Activated CD4-positive, alpha-beta T cell treated with anti-CD3 and anti-CD28 coated beads, Interleukin-2, amount 10 ng/mL, durations not matched to agents 24 days and 14 days (primary cell): ENCODE measurements at places on chromosomes 6 and 20.

- H3K27me3 ChIP-seq: peaks cover 35% of the 10 kb centered on the region
- H3K4me1 ChIP-seq: peaks cover 34% of the 10 kb centered on the region
- H3K36me3 ChIP-seq: peaks cover 9% of the 10 kb centered on the region
- H3K4me3 ChIP-seq: peak overlapping the region; percentile 83
These were observed 1.3 kb upstream of the CDYL start for GRCh38 chr6:4774715-4775493.

DNA sequence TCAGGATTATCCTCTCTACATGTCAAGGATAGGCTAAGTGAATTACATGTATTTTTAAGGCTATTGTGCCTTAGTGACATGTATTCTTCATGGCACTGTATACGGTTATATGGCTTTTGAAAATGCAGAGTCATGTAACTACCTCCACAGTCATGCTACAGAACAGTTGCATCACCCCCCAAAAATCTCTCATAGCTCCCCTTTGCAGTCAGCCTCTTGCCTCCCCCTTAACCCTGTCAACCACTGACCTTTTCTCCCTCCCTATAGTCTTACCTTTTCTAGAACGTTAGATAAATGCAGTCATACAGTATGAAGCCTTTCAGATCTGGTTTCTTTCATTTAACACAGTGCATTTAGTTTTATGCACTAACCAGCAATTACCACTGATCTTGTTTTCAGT is 10.3 kb upstream of the RNF24 start:
- H3K4me3 ChIP-seq: no peak overlapping the region
- no peak overlapping the region for H3K27ac ChIP-seq
- H3K27me3 ChIP-seq: peaks cover 52% of the 10 kb centered on the region
- peaks cover 7% of the 10 kb centered on the region for H3K4me1 ChIP-seq
- no peak for DNase-seq
- H3K36me3 ChIP-seq: no peaks in the 10 kb centered on the region

GRCh38 chr6:158666628-158667359 is 16.9 kb downstream of the SYTL3 start:
- H3K27me3 ChIP-seq: no peaks in the 10 kb centered on the region
- DNase-seq: no peak
- H3K4me3 ChIP-seq: no peak overlapping the region
- peaks cover 80% of the 10 kb centered on the region for H3K36me3 ChIP-seq
- no peak overlapping the region for H3K27ac ChIP-seq

- no peaks in the 10 kb centered on the region for H3K36me3 ChIP-seq
- DNase-seq: no peak
- no peak overlapping the region for H3K27ac ChIP-seq
- no peaks in the 10 kb centered on the region for H3K27me3 ChIP-seq
- no peaks in the 10 kb centered on the region for H3K4me1 ChIP-seq
- no peak overlapping the region for H3K4me3 ChIP-seq
These were observed 126.0 kb upstream of the PMEPA1 start for GRCh38 chr20:57835588-57836455.

DNA sequence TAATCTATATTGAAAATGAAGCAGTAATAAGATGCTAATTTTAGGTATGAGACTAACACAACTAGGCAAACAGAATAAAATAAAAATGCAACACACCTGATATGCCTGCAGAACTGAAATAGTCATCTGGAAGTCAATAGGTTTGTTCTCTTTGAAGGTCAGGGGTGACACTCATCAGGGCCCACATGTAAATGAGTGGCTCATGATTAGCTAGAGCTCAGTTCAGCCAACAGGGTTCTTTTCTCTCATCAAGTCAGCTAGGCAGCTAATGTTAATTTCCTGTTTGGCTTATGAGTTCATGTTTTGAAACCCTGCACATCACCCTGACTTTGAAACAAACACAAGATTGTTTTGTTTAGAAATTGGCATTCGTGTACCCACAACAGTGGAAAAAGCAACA is 23.8 kb downstream of the SMLR1 start:
- H3K4me1 ChIP-seq: peaks cover 12% of the 10 kb centered on the region
- H3K36me3 ChIP-seq: no peaks in the 10 kb centered on the region
- H3K27ac ChIP-seq: no peak overlapping the region
- H3K27me3 ChIP-seq: no peaks in the 10 kb centered on the region
- no peak for DNase-seq

- no peak for DNase-seq
- no peaks in the 10 kb centered on the region for H3K4me1 ChIP-seq
- no peaks in the 10 kb centered on the region for H3K36me3 ChIP-seq
- H3K27me3 ChIP-seq: peaks cover 24% of the 10 kb centered on the region
- no peak overlapping the region for H3K27ac ChIP-seq
- H3K4me3 ChIP-seq: no peak overlapping the region
These were observed 2.5 kb downstream of the CALHM4 start for GRCh38 chr6:116556065-116556464.

DNA sequence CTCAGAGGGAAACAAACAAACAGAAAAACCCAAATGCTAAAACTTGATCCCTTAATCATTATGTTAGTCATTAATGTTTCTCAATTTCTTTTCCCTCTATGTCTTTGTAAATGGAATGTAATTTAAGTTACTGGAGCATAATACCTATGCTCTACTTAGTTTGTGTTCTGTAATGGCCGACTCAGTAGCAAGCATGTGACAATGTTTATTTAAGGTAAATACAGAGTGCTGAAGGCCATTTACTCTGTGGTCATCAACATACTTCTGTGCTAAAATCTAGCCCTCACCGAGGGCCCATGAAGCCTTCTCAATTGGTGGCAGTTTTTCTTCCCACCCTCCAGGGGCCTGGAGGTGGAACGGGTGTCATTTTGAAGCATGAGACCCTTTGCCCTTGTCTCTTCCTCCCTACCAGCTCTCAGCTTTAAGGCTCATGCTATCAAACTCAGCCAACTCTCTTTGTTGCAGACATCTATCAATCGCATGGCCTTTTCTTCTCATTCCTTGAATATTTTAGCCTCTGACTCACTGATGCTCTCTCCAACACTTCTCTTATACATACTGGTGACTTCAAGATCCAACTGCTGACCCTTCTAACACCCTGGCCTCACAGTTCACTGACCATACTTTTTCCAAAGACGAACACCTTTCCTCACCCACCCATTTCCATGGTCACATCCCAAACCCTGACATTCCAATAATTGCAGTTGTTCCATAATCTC is 48.2 kb downstream of the STX7 start:
- H3K36me3 ChIP-seq: peaks cover 16% of the 10 kb centered on the region
- no peaks in the 10 kb centered on the region for H3K4me1 ChIP-seq
- H3K27me3 ChIP-seq: no peaks in the 10 kb centered on the region
- no peak overlapping the region for H3K4me3 ChIP-seq

GRCh38 chr6:126040826-126041225 is 54.5 kb downstream of the TRMT11 start:
- no peak overlapping the region for H3K4me3 ChIP-seq
- peaks cover 33% of the 10 kb centered on the region for H3K36me3 ChIP-seq
- no peaks in the 10 kb centered on the region for H3K4me1 ChIP-seq
- no peak for DNase-seq
- H3K27ac ChIP-seq: no peak overlapping the region

- no peak overlapping the region for H3K4me3 ChIP-seq
- no peaks in the 10 kb centered on the region for H3K4me1 ChIP-seq
- no peaks in the 10 kb centered on the region for H3K36me3 ChIP-seq
- H3K27ac ChIP-seq: no peak overlapping the region
- peaks cover 46% of the 10 kb centered on the region for H3K27me3 ChIP-seq
These were observed 43.3 kb downstream of the IL20RA start for GRCh38 chr6:137001299-137001976.

DNA sequence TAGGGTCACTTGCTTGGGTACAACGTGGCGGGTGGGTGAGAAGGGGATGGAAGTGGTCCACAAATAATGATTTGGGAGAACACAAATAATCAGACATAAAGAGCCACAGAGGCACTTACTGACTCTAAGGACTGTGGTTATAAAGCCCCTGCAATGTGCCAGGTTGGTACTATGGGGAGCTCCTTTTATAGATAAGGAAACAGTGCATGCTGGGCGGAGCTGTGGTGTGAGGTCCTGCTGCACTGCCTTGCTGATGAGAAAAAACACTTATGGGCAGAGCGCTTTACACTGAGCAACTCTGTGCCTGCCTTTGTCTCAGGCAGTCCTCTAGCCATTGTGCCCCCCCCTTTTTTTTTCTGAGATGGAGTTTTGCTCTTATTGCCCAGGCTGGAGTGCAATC is 29.1 kb upstream of the SCRT2 start:
- H3K36me3 ChIP-seq: no peaks in the 10 kb centered on the region
- peaks cover 11% of the 10 kb centered on the region for H3K27me3 ChIP-seq
- H3K4me1 ChIP-seq: no peaks in the 10 kb centered on the region
- no peak for DNase-seq

GRCh38 chr20:63378626-63379025 is 17.5 kb upstream of the CHRNA4 start:
- no peak for DNase-seq
- no peaks in the 10 kb centered on the region for H3K4me1 ChIP-seq
- peaks cover 6% of the 10 kb centered on the region for H3K27me3 ChIP-seq

DNA sequence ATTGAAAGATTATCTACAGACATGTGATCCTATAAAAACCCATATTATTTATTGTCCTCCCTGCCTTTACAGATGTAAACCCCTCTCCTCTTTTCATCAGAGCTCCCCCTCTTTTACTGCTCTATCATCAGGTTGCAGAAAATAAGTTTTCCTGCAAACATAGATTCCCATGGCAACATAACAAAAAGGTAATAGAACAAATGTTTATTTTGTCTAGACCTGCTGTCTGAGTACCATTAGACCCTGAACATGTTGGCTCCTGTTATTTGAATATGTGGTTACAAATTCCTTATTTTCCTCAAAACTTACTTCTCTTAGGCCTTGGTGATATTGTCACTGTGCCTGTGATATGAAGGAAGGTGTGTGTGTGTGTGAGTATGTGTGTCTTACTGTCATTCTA is 11.5 kb downstream of the MAPK14 start:
- peaks cover 9% of the 10 kb centered on the region for H3K36me3 ChIP-seq
- no peak overlapping the region for H3K4me3 ChIP-seq
- peaks cover 28% of the 10 kb centered on the region for H3K4me1 ChIP-seq
- H3K27ac ChIP-seq: no peak overlapping the region

DNA sequence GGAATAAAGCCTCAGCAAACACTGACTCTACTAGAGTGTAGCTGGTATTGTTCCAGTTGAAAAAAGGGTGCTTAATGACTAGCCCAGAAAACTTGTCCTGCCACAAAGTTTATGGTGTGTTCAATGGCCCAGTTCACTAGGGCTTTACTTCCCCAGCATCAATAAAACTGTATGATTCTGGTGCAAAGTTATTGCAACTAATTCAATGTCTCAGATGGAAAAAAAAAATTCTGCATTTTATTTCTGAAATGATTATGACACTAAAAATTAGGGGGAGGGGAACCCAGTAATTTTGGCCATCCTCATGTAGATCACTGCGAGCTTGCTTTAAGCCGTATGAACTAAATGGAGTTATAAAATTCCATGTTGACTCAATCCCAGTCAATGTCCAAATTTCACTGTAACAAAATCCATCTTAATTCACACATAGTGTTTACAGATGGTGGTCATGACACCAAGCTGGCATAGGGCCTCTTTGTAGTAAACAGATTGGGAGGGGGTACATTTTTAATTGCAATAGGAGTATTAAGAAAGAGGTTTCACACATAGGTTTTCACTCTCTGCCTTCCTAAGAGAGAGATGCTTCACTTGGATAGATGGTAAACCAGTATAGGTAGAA is 41.2 kb downstream of the PTPRK start:
- DNase-seq: no peak
- no peak overlapping the region for H3K27ac ChIP-seq
- peak overlapping the region; percentile 73 for H3K4me3 ChIP-seq

- H3K4me3 ChIP-seq: no peak overlapping the region
- H3K4me1 ChIP-seq: no peaks in the 10 kb centered on the region
- no peak for DNase-seq
- H3K27me3 ChIP-seq: peaks cover 37% of the 10 kb centered on the region
These were observed 117.6 kb downstream of the PERP start for GRCh38 chr6:137989664-137990063.

DNA sequence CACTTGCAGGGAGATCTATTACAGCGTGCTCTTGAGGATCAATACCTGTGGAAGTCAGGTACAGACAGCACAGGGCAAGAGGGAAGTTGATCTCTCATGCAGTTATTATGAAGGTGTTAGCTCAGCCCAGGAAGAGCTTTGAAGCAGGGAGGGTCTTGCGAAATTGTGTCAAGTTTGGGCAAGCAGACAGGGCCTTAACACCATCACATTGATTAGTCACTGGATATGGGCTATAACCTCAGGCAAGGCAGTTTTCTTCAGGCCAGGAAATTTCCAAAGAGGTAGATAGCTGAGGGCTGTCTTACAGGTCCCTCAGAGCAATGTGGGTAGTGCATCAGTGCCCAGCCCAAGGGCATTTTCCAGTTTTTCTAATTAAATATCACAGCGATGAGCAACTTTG is 643.8 kb downstream of the DHX35 start:
- no peaks in the 10 kb centered on the region for H3K4me1 ChIP-seq
- no peak overlapping the region for H3K4me3 ChIP-seq
- no peaks in the 10 kb centered on the region for H3K27me3 ChIP-seq
- DNase-seq: no peak

- no peaks in the 10 kb centered on the region for H3K4me1 ChIP-seq
- peaks cover 29% of the 10 kb centered on the region for H3K27me3 ChIP-seq
- H3K27ac ChIP-seq: no peak overlapping the region
These were observed 18.4 kb downstream of the POPDC3 start for GRCh38 chr6:105161421-105161820.

- no peak overlapping the region for H3K4me3 ChIP-seq
- no peak overlapping the region for H3K27ac ChIP-seq
- DNase-seq: no peak
- no peaks in the 10 kb centered on the region for H3K36me3 ChIP-seq
- no peaks in the 10 kb centered on the region for H3K4me1 ChIP-seq
These were observed 25.7 kb downstream of the MUC22 start for GRCh38 chr6:31035862-31036497.

DNA sequence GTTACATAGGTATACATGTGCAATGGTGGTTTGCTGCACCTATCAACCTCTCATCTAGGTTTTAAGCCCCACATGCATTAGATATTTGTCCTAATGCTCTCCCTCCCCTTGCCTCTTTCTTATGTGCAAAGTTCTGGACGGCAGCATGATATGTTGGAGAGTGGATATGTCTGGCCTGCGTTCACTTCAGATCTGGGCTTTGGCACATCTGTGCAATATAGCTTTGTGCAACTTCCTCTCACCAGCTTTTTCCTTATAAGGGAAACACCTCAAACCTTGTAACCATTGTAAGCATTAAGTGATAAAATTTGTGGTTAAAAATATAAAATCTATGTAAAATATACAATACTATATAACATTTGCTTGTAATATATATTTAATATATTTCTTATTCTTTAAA is 288.0 kb downstream of the PHACTR1 start:
- H3K4me1 ChIP-seq: no peaks in the 10 kb centered on the region
- H3K27me3 ChIP-seq: peaks cover 35% of the 10 kb centered on the region
- no peak overlapping the region for H3K27ac ChIP-seq
- no peaks in the 10 kb centered on the region for H3K36me3 ChIP-seq
